ENCODE measurements at places on chromosomes 16 and 17.

GRCh38 chr17:27456681-27457359 is 572 bp downstream of the KSR1 start:
- no peak for DNase-seq

GRCh38 chr17:35660902-35661301 is 70.5 kb upstream of the RASL10B start:
- DNase-seq = no peak

DNA sequence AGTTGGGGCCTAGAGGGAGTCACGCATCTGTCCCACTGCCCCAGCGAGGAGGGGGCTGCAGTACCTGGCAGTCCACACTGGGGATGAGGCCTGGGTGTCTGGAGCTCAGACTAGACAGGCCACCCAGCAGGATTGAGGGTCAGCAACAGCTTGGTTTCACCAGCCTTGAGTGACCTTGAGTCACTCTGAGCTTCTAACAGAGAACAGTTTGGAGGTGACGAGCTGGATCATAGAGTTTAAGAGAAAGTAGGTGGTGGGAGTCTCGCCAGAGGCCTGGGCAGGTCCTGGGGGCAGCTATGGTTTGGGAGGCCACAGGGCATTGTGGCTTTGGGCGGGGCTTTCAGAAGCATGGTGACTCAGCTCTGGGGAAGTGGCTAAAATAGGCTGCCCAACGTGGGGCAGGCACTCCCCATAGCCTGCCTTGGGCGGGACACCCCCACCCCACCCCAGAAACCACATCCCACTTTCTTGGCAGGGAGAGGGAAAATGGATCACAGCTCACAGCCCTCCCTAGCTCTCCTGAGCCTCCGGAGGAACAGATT is 20.5 kb downstream of the CDC42EP4 start:
- DNase-seq = no peak

GRCh38 chr16:49396206-49396720 is 22.7 kb downstream of the C16orf78 start:
- no peak for DNase-seq

DNA sequence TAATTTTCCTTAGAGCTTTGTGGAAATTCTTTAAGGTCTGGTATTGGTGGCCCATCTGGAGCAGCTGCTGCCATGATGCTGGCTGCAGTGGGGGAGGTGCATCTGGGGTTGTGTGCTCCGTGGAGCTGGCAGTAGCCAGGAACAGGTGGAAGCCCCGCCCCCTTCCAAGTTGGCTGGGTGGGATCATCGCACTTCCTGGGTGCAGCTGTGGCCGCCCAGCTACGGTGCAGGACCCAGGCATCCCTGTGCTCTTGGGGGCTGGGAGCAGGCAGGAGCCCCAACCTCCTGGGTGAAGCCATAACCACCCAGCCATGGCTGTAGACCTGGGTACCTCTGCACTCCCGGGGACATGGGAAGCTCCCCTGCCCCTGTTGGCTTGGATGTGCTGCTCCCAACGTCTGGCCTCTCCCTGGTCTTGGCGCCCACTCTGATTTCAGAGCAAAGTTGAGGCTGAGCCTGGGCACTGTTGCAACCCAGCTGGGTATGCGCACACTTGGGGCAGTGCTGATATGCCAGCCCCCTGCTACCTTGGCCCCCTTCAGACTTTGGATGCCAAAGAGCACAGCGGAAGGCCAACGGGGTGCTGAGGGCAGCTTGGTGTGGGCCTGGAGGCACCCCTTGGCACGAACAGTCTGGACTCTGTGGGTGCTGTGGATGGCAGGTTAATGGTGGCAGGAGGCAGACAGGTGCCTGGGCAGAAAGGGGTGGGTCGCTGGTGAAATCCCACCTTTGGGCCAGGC is 145.2 kb downstream of the MYO1D start:
- no peak for DNase-seq

GRCh38 chr16:77679901-77680300 is 42.4 kb upstream of the NUDT7 start:
- DNase-seq = no peak

DNA sequence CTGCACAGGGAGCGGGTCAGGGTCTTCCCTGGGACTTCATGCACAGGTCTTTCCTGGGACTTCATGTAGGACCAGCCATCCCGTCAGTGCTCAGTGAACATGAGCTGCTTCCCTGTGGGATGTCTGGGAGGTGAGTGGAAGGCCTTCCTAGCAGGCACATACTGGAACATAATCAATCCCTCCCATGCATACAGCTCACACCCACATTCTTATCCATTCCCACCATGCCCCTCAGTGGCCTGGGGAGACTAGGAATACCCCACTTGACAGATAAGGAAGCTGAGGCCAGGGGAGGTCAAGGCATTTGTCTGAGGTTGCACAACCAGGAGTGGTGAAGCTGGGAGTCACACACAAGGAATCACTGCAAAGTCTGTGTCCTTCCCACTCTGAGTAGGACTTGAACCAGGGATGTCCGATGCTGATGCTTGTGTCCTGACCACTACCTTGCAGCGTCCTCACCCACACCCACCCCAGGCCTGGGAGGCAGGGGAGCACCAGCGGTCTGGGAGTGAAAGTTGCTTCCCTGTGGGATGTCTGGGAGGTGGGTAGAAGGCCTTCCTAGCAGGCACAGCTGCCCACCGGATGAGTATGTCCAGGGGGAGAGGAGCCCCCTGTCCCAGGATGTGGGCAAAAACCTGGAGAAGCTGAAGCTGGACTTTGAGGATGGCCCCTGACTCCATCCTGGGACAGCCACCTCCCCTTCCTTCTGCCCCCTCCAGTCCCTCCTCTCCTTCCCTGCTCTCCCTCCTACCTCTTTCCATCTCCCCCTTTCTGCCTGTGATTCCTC is 1.0 kb upstream of the NLRC5 start:
- no peak for DNase-seq

GRCh38 chr17:40932608-40933007 is 4.8 kb downstream of the KRT23 start:
- no peak for DNase-seq

- DNase-seq = no peak
These were observed 1.2 kb downstream of the GNA13 start for GRCh38 chr17:65055280-65055707.

- DNase-seq = no peak
These were observed 92.8 kb downstream of the KATNIP start for GRCh38 chr16:27642756-27643155.

DNA sequence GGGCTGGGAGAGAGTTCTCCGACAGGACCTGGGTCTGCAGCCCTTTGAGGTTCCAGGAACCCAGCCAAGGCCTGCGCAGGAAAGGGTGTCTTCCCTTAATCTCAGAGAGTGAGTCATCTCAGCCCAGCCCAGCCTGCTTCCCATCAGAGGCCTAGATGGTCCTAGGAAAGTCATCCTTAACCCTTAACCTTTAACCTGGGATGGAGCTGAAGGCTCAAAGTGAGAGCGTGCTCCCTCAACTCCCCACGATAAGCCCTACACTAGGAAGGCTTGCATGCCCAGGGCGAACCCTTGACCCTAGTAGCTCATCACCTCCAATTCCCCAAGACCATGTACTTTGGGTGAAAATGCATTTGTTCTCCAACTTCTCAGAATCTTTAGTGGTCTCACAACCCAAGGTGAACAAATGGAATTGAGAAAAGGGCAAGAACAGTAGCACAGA is 4.8 kb upstream of the ATXN7L3 start:
- DNase-seq = no peak

DNA sequence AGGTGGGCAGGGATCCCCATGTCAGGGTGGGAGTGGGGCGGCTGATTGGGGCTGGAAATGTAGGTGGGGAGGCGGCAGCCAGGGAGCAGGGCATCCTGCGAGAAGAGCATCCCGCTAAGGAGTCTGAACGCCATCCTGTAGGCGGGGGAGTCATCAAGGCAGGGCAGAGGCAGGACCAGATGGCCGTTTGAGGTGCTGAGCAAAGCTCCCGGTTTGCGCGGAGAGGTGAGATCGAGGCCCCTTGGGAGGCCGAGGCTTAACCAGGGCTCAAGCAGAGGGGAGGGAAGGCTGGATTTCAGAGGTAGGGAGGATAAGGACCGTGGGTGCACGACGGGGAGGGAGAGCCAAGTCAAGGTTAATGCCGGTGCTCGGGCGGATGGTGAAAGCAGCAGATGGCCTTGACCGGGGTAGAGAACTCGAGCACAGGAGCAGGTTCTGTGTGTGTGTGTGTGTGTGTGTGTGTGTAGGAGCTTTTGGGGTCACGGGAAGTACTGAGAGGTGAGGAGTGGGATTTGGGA is 472 bp upstream of the NME2 start:
- DNase-seq = no peak

DNA sequence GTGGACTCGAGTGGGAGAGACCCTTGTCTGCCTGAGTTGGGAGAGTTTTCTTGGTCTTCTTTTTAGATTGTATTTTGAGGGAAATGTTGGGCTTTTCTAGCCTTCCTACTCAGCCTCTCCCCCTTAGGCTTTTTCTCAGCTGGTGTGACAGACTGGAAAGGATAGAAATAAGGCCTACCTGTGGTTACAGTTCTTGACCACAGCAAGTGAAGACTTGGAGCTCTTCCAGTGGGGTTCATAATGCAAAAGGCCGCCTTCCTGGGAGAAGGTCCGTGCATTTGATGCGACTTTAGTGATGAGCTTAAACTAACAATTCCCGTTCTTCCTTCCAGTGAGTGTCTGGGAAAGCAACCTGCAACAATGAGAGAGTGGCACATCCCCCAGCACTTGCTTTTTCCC is 56.8 kb downstream of the B9D1 start:
- DNase-seq = no peak

- DNase-seq = no peak
These were observed 7.8 kb upstream of the ARL6IP1 start for GRCh38 chr16:18809165-18809564.

DNA sequence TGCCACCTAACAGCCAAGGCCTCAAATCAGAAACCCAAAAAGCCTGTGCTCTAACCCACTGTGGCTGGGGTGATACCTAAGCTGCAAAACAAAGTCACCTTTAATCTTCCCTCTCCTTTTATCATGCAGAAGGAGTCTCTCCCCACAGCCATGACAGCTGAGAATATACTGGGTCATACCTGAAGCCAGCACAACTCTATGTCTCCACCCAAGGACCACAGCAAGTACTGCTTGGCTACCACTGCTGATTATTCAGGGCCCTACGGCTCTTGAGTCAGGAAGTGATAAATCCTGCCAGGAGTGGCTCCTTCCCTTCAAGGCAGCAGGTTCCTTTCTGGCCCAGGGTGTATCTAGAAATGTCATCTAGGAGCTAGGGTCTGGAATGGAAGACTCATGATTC is 151.5 kb upstream of the TOM1L1 start:
- no peak for DNase-seq

GRCh38 chr16:23924128-23924527 is 88.3 kb downstream of the PRKCB start:
- DNase-seq = no peak

DNA sequence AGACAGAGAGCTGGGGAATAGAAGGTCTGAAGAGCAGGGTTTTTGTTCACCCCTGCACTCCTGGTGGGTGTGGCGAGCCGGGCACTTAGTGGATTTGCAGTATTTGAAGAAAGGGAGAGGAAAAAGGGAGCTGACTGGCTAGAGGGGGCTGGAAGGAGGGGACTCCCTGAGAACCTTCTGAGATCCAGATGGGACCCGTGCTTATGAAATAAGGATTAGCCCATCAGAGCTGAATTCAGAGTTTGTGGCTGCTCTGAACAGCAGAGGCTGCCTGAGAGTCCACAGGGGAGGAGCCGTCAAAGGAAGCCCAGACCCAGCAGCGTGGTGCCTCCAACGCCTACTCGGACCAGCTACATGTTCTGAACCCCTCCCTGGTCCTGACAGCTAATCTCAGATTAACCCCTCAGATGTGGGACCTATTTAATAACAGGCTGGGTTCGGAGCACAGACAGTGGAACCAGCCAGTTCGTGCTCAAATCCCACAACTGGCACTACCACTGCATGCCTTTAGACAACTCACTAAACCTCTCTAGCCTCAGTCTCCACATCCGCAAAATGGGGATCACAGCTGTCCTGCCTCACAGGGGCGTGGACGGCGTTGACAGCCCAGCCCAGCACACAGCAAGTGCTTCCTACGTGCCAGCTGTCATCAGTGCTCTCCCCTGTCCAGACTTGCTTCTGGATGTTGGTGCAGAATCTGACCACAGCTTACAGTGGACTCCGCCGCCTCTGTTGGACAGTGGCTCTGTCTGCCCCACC is 70.6 kb downstream of the DYNLRB2 start:
- DNase-seq = no peak

DNA sequence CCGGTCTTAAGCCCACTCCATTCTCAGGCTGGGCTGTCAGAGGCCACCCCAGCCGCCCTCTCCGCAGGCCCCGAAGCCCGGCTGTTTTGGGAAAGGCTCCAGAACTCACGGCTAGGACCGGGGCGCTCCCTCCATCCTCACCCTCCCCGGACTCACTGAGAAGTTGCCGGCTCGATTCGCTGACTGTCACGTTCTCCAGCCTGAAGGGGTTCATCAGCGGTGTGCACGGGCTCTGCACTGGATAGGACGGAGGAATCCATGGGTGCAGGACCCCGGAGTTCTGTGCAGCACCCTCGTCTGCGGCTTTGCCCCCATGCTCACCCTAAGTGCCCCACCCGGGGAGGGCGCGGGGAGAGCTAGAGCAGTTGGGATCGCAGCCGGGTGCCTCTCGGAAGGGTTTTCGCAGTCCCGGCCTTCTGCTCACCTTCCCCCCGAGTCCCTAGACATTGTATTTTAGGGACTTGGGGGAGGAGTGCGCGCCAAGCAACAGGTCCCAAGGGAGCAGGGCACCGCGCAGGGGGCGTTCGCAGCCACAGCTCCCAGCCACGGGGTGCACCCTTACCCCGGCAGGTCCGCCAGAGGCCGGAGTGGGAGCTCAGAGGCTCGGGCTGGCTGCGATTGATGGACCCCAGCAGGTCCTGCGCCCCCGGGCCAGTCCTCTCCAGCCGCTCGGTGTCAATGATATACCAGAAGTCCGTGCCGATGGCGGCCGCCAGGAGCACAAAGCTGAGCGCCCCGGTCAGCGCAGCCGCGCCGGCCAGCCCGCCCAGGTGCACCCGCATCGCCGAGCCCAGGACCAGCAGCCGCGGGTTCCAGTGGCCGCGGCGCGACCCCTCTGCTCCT is 1.0 kb downstream of the TMEM114 start:
- no peak for DNase-seq

GRCh38 chr16:53991754-53992378 is 287.9 kb downstream of the FTO start:
- no peak for DNase-seq

GRCh38 chr17:32763855-32764439 is 113.0 kb downstream of the MYO1D start:
- no peak for DNase-seq

DNA sequence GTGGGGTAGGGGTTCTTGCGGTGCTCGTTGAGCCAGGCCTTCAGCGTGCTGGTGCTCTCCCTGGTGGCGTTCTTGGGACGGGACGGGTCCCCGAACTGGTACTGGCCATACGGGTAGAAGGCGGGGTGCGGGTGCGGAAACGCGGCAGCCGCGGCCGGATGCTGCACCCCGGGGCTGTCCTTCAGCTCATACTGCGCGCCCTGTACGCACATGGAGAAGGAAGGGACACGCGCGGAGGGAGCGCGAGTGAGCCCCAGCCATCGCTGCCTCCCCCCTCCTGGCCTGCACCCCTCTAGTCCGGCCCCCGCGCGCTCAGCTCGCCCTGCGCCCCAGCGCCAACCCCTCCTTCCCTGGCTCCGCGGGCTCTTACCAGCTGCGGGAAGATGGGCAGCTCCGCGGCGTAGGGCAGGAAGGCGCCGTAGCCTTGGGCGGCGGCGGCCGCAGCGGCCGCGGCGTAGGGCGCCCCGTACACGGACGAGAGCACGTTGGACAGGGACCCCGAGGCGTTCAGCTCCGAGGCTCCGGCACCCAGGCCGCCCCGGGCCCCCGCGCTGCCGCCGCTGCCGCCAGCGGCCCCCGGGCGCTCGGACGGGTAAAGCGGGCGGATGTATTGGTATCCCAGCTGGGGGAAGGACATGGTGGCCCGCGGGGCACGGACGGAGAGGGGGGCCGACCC is 1.0 kb downstream of the IRX3 start:
- DNase-seq = peak; percentile 43

Data from NCI-H510A (cell line).